Ascending aorta (tissue), 2 donors: ENCODE measurements at places on chromosomes 3 and 15.

DNA sequence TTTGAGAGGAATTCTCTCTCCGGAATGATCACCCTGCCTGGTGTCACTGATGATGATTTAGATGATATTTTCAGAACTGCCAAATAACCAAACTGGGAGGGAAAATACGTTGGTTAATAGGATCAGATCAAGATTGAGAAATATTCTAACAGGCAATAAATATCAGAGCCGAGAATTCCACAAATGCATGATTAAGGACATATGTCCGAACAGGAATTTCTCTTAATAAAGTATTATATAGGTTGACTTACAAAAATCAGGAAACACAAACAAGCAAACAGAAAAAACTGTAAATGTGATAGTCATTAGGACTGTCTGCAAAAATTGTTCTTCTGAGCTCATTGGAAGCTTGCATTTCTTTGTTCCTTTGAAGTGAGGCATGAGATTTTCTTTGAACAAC, 75.1 kb upstream of the PHLDB2 start:
- DNase-seq: no peak

DNA sequence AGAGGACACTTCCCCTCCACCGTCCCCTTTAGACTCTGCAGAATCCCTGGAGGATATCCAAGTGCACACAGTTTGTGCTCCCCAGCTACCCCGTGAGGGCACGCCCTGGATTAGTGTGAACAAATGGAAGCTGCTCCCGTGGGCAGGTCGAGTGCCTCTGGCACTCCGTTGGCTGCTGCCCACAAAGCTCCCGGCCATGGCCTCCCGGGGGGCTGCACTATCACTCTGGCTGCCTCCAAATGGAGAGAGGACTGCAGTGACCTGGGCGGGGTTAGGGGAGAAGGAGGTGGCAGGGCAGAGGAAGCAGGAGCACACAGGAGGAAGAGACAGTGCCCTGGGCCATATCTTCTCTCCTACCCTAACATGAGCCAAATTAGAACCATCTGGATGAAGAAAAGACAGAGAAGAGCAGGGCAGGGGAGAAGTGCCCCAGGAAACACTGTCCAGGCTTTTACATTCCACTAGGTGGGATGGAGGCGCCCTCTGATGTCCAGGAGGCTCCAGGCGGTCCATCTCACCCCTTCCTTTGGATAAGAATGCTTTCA, 29.4 kb upstream of the ACAD9 start:
- no peak for DNase-seq

- no peak for DNase-seq
Measured at GRCh38 chr3:190709351-190709773, 153.1 kb downstream of the GMNC start.

GRCh38 chr3:5707794-5708193, 520.3 kb downstream of the EDEM1 start:
- DNase-seq: no peak

DNA sequence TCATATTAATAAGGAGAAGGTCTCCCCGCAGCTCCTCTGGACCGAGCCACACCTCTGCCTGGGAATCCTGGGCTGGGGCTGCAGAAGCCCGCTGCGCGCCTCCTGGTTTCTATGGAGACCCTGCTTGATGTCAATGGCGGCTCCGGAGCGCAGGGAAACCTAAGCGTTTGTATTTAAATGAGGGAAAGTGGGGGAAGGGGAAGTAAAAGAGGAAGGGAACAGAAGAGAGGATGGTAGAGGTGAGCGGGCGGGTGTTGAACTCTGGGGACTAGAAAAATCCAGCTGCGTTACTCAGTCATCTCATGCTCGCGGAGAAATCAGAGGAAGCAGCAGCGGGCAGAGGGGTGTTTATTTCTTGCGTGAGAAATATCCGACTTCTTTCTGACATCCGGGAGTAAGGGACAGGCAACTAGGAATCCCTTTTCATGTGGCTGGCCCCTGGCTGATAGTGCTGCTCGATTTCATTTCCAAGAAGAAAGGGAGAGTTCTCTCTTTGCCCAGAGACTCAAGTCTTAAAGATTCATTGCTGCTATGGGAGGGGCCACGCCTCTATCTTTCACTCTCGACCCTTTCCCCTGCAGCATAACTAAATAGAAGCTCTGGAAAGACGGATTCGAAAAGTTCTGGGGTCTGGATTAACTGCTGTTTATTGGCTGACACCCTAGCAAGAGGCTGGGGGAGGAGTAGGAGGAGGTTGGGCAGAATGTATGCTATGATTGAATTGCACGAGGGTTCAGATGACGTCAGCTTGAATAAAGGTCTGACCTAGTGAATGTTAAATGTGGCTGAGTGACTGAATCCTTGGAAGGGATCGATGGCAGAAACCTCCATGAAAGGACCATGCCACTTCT, 110.5 kb upstream of the GAP43 start:
- peak; percentile 61 for DNase-seq

- DNase-seq: peak; percentile 89
Measured at GRCh38 chr3:188220988-188221818, 67.2 kb downstream of the LPP start.

- no peak for DNase-seq
Measured at GRCh38 chr15:28896951-28897350, 11.2 kb downstream of the APBA2 start.

DNA sequence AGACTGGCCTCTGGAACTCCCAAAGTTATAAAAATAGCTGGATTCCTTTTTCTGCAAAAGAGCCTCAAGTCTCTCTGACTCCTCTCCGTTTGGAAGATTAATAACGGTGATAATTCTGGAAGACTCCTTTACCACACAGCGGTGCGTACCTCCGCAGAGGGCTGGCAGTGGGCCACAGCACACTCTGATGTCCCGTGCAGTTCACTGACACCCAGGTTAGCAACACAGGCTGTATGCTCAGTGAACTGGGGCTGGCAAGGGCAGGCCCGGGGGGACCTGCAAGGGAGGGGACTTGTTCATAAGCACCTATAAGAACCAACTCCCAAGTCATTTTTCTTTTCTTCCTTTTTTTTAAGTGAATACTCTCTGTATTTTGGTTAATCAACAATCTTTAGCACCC, 120.3 kb upstream of the TJP1 start:
- DNase-seq: no peak

- DNase-seq: no peak
Measured at GRCh38 chr15:50262533-50262932, 3.0 kb downstream of the HDC start.

DNA sequence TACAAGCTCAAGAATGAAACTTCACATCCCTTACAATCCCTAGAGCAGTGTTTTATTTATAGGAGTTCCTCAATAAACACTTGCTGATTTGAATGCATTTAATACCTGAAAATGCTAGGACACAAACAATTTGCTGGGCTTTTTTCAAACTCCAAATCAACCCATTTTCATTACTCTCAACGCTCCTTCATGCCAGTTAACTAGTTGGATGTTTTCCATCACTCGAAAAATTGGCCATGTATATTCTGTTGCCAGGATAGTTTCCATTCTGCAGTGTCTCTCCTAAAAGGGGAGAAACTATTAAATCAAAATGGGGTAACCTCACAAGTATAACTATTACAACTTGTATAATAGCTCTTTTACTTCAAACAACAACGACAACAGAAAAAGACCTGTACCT, 1.2 kb downstream of the GBE1 start:
- no peak for DNase-seq

DNA sequence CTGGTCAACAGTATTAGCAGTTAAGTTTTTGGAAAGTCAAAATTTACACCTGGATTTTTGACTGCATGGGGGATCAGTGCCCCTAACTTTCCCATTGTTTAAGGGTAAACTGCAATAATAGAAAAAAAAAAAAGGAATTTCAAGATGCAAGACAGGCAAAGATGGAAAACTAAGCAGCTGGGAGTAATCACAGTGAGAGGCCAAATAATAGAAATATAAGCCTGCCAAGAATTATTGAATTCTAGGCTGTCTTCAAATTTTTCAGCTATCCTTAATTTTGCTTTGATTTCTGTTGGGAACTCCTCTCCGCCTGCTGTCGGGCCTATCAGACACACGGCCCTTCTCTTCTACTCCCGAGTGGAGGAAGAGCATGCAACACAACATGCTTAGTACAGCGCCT, 215.5 kb upstream of the LMCD1 start:
- DNase-seq: no peak

- no peak for DNase-seq
Measured at GRCh38 chr3:43640681-43641080, 18.9 kb upstream of the ANO10 start.

DNA sequence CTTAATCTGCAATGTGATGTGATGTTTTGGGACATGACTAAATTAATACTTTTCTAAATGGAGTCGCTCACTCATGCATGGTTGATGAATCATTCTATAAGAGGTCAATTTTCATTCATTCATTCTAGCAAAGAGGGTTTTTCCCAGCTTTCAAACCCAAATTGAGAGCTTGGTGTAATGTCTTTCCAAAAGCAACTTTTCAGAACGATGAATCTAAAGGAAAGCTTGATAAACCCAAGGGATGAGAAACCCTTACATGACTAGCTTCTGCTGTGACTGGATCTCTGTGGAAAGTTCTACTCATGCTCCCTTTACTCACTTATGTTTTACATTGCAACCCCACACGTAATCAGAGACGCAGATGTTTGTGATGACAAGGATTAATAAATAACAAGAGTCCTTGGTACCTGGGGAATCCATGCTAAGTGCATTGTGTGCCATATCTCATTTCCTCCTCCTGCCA, 47.7 kb downstream of the PDZRN3 start:
- no peak for DNase-seq

- DNase-seq: no peak
Measured at GRCh38 chr3:190013943-190014924, 106.5 kb downstream of the P3H2 start.

- no peak for DNase-seq
Measured at GRCh38 chr15:34584330-34584668, 848 bp upstream of the GOLGA8B start.

DNA sequence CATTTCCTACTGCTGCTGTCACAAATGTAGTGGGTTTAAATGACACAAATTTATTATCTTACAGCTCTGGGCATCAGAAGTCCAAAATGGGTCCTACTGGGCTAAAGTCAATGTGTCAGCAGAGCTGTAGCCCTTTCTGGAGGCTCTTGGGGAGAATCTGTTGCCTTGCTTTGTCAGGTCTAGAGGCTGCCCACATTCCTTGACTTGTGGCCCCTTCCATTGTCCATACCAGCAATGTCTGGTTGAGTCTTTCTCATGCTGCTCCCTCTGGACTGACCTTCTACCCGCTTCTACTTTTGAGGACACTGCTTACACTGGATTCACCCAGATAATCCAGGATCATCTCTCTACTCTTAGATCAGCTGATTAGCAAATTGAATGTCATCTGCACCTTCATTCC, 3.0 kb downstream of the IL12A start:
- DNase-seq: no peak

DNA sequence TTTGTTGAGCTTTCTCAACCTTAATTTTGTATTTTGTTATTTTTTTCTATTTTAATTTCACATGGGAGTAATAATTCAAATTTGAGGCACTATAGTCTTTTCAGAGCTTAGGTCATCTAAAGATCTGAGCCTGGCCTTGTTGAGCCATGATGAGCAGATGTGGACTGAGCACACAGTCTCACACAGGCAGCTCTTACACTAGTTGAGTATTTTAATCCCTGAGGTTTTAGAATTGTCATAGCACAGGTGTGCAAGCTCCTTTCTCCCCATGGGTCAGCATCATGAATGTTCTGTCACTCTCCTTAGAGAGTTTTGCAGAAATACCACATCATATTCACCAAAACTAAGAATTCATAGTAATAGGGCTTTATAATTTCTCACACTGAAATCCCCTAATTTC, 4.9 kb downstream of the ZBTB38 start:
- DNase-seq: no peak

- DNase-seq: no peak
Measured at GRCh38 chr3:48621461-48621869, at the start of gene TMEM89. Gene TMEM89, minus strand, starts transcription at chr3:48621769. Its CDS starts 13 bp downstream, at chr3:48621756.

GRCh38 chr15:66603301-66604179, 37.7 kb upstream of the LCTL start:
- DNase-seq: peak; percentile 75

DNA sequence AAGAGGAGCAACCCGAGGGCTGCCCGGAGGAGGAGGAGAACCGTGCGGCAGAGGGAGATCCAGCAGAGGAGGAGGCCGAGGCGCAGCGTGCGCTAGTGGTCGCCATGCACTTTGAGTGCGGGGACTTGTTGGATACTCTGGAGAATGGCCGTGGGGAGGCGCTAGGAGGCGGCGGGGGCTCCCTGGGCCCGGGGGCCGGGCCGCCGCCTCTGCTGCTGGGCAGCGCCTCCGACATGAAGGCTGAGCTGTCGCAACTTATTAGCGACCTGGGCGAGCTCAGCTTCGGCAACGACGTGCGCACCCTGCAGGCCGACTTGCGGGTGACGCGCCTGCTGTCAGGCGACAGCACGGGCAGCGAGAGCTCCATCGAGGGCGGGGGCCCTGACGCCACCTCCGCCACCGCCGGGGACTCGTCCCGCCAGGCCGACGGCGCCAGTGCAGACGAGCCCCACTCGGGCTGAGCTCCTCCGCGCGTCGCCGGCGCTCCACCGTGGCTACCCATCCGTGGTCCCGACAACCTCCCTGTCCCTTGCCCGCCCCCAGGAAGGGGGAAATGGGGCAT, 2.0 kb downstream of the FAM43A start:
- peak; percentile 84 for DNase-seq

GRCh38 chr3:172139528-172140276, 100.3 kb downstream of the FNDC3B start:
- DNase-seq: no peak

DNA sequence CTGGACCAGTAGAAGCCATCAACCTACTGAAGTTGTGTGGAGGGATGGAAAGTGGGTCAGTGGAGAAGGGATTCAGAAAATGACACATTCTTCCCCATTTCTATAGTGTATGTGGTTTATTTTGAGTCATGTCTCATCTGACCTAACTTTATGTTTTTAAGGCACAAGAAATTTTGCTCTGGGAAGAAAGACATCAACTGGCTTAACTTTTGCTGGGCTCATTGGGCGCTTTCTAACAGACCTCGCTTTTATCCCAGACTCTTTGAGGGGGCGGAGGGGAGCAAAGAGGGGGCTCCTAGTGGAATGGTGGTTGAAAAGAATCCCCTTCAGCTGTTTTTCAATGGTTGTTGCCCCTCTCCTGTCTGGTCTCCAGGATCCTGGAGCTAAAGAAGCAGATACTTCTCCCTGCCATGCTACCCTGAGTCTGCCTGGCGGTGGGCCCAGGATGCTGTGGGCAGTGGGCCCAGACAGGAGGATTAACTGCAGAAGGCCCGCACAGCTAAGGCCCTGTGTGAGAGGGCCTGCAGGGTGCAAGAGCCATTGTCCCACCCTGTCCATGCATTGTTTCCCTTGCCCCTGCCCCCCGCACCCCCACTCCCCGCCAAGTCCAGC, 14.5 kb downstream of the CSRNP1 start:
- DNase-seq: no peak

GRCh38 chr3:150747886-150748683, 14.9 kb downstream of the SIAH2 start:
- DNase-seq: no peak
